ENCODE measurements at places on chromosomes 13 and 19. TPM values are rescaled to one million over a fixed set of nuclear protein-coding genes. Genes with fewer than 3 reads are reported as not detected.

The HCN2 gene
- total RNA-seq = 1.0 TPM

The SIGLEC11 gene
- not detected for total RNA-seq

The UBE2L5 gene
- not detected for total RNA-seq

The PDX1 gene
- not detected for total RNA-seq

The GIPC3 gene
- total RNA-seq = 1.4 TPM

DNA sequence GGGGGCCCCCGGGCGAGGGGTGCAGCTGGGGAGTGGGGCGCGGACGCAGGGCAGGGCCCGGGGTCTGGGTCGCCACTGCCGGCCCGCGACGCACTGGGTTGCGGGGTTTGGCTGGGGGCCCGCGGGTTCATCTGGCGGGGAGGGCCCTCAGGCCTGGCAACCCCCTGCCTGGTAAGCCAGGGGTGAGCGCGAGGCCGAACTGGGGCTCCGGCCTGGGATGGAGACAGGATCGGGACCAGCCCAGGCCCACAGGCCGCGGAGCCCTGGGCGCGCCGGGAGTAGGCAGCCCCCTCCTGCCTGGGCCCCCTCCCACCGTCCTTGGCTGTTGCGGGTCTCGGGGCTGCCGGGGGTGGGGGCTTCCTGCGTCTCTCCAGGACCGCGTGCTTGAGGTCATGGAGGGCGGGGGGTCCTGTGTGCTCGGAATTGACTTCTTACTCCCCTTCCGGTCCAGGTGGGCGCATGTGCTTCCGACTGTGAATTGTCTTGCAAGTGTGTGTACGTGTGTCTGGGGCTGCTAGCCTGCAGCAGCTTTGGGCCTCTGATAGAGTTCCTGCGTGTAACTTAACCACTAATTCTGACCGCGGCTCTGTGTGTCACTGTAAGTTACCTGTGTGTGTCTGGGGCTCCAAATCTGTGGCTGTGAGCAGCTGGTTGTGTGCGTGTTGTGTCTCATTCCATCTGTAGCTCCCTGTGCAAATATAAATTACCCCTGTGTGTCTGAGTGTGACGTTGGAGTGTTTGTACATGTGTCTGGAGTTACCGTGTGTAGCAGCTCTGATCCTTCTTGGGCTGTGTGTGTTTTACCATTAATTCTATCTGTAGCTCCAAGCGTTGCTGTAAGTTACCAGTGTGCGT is 751 bp downstream of the GRAMD1A start:
- peak overlapping the region; percentile 90 for H3K4me3 ChIP-seq
- no peaks in the 10 kb centered on the region for H3K27me3 ChIP-seq
- H3K36me3 ChIP-seq = peaks cover 25% of the 10 kb centered on the region
- peak overlapping the region; percentile 95 for H3K27ac ChIP-seq
- DNase-seq = peak; percentile 64

DNA sequence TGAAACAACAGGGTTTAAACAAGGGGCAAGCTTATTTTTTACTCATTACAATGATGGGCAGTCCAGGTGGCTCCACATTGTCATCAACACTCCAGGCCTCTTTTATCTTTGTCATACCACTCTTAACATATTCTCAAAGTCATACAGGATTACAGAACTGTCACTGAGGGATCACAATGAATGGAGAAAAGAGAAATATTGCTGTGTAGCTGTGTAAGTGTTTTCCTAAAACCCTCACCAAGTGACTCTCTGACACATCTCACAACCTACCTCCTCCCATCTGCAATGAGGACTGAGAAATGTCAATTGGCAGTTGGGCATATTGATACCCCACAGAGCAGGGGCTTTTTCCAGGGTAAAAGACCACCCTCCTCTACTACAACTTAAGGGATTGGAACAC is 562.1 kb downstream of the TBC1D4 start:
- no peaks in the 10 kb centered on the region for H3K36me3 ChIP-seq
- H3K4me1 ChIP-seq = no peaks in the 10 kb centered on the region
- no peak overlapping the region for H3K27ac ChIP-seq
- DNase-seq = no peak

DNA sequence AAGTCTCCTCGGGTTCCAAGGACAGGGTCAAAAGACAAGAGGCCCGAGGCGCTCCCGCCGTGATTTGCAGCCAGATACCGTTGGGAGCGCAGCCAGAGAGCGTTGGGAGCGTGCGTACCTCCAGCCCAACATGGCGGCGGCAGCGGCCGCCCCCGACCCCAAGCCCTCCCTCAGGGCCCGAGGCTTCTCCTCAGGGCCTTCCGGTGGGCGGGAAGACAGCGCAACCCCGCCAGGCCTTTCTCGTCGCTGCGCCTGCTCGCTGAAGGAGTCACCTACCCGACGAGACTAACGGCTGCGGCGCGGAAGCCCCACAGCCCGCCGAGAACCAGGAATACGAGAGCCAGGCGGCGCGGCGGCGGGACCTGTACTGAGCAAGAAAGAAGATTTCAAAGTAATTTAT is 3.2 kb upstream of the ZNF850 start:
- peaks cover 45% of the 10 kb centered on the region for H3K36me3 ChIP-seq
- H3K4me1 ChIP-seq = peaks cover 16% of the 10 kb centered on the region
- DNase-seq = no peak
- H3K27ac ChIP-seq = no peak overlapping the region

DNA sequence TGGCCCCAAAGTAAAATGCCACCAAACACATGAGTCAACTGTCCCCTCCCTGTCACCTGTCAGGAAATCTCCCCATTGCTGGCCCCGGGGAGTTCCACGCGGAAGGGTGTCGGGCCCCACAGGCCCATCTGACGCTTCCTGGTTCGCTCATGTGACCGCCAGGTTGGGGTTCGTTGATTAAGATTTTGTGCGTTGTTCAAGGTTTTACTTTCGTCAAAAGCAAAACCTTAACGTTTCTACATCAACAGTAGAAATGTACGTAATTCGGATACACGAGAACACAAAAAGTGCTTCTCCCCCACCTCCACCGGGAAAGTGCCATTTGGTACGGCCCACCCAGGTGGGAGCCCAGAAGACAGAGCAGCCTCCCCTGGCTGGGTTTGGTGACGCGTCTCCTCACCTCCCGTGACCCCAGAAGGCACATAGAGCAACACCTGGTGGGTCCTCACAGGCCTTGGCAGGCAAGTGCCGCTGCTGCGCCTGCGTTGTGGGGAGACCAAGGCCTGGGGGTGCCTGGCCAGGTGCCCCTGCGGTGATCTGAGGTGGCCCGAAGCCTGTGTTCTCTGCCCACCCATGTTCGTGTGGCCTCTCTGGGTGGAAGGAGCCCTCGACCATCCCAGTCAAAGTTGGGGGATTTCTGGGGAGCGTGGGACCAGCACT is 161.6 kb downstream of the KDM4B start:
- H3K36me3 ChIP-seq = peaks cover 8% of the 10 kb centered on the region
- H3K27me3 ChIP-seq = no peaks in the 10 kb centered on the region
- H3K27ac ChIP-seq = peak overlapping the region; percentile 93
- peaks cover 25% of the 10 kb centered on the region for H3K4me1 ChIP-seq

GRCh38 chr13:31891472-31891871 is 140.1 kb upstream of the FRY start:
- no peak overlapping the region for H3K4me3 ChIP-seq
- H3K27ac ChIP-seq = no peak overlapping the region
- H3K4me1 ChIP-seq = no peaks in the 10 kb centered on the region

- H3K27me3 ChIP-seq = peaks cover 32% of the 10 kb centered on the region
- DNase-seq = peak; percentile 79
- no peaks in the 10 kb centered on the region for H3K36me3 ChIP-seq
- no peak overlapping the region for H3K4me3 ChIP-seq
- no peak overlapping the region for H3K27ac ChIP-seq
- H3K4me1 ChIP-seq = peaks cover 13% of the 10 kb centered on the region
These were observed 40.3 kb downstream of the DEDD2 start for GRCh38 chr19:42176990-42177685.

- no peaks in the 10 kb centered on the region for H3K27me3 ChIP-seq
- H3K4me3 ChIP-seq = no peak overlapping the region
- H3K36me3 ChIP-seq = no peaks in the 10 kb centered on the region
- DNase-seq = no peak
- no peak overlapping the region for H3K27ac ChIP-seq
These were observed 593.0 kb downstream of the UQCRFS1 start for GRCh38 chr19:28619816-28620429.

DNA sequence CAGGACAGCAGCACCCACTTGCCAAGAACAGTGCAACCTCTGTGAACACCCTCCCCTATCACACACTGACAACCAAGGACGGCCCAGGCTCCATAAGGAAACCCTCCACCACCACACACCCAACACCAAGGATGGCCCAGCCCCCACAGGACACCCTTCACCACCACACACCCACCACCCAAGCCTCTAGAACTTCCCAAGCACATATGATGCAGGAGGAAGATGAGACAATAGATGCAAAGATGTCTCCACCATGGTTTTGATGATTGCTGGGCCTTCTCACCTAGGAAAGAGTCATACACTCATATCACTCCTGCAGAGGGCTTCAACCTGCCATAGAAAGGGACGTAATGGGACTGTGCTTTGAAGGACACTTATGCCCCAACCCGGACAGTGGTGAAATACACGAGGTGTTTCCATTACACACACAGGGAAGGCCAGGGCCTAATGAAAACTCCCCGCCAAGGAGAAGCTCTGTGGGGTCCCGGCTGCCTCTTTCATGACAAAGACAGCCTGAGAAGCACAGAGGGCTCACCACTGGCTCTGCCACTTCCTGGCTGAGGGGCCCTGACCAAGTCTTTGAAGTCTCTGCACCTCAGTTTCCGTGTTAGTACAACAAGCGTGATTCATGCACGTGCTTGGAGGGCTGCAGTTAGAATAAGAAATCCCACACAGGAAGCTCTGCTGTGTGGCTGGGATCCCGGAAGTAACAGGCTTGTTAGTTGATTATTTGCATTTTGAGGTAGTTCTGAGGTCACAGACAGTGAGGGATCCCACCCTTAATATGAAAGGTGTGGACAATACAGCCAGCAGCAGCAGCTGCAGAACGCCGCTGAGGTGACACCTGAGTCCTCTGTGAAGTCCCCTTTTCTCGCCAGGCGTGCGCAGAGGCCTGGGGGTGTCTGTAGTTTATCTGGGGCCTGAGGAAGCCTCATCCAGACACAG is 61.9 kb upstream of the ATP12A start:
- peak overlapping the region; percentile 81 for H3K27ac ChIP-seq
- no peaks in the 10 kb centered on the region for H3K36me3 ChIP-seq
- H3K4me3 ChIP-seq = peak overlapping the region; percentile 43
- peak; percentile 76 for DNase-seq

GRCh38 chr13:76969488-76970365 is 21.4 kb downstream of the ACOD1 start:
- peaks cover 2% of the 10 kb centered on the region for H3K4me1 ChIP-seq
- H3K36me3 ChIP-seq = no peaks in the 10 kb centered on the region

- DNase-seq = peak; percentile 70
- H3K36me3 ChIP-seq = peaks cover 3% of the 10 kb centered on the region
- no peak overlapping the region for H3K4me3 ChIP-seq
These were observed 44.0 kb downstream of the KLF2 start for GRCh38 chr19:16368385-16369305.

DNA sequence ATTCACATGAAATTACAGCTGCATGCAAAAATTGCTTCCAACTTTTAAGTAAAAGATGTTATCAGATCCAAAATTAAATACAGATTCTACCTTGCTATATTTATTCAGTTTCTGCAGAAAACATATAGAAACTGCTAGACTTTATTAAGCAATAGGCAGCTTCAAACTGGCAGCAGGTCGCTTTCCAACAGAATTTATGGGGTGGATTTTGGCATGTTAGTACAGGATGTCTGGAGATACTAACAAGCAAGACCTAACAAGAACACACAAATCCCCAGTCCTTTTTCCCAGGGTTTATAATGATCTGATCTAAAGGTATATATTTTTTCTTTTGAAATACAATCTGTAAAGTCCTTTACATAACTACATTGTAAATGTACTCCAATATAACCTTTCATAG is 27.5 kb downstream of the TBC1D4 start:
- no peak for DNase-seq
- H3K4me3 ChIP-seq = no peak overlapping the region
- no peak overlapping the region for H3K27ac ChIP-seq
- peaks cover 1% of the 10 kb centered on the region for H3K4me1 ChIP-seq

DNA sequence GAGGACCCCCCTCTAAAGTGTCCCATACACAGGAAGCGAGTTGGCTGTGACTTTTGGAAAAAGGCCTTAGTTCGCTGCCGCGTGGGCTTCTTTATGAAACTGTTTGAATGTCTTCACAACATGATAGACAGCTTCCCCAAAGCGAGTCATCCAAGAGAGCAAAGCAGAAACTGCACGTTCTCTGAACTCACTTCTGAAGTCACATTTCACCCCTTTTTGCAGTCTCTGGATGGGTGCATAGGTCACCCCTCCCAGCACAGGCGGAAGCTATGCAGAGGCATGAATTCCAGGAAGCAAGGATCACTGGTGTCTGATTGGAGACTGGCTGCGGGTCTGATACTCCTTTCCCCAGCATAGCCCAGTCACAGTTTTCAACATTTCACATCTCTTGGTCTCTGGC is 10.6 kb downstream of the GPI start:
- DNase-seq = no peak
- H3K27me3 ChIP-seq = no peaks in the 10 kb centered on the region
- no peak overlapping the region for H3K4me3 ChIP-seq
- no peak overlapping the region for H3K27ac ChIP-seq
- H3K4me1 ChIP-seq = peaks cover 20% of the 10 kb centered on the region

DNA sequence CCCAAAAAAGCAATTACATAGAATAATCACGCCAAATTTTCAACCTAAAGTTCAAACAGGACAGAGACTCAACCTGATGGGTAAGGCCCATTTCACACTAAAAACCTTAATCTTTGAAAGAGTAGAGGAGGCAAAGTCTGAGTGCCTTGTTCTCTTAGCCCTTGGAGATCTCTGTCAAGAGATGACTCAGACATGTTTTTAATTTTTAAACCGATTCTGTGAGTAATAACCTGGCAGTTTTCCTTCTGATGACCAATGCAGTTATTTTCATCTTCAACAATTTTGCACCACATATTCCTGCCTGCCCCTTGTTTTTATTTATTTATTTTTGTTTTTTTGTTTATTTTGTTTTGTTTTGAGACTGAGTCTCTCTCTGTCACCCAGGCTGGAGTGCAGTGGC is 11.5 kb upstream of the TNFSF9 start:
- no peaks in the 10 kb centered on the region for H3K36me3 ChIP-seq
- H3K27me3 ChIP-seq = no peaks in the 10 kb centered on the region
- H3K27ac ChIP-seq = no peak overlapping the region
- DNase-seq = no peak

- peaks cover 20% of the 10 kb centered on the region for H3K36me3 ChIP-seq
- no peak overlapping the region for H3K27ac ChIP-seq
- no peak for DNase-seq
These were observed 17.1 kb downstream of the ELAVL1 start for GRCh38 chr19:7988307-7988706.

DNA sequence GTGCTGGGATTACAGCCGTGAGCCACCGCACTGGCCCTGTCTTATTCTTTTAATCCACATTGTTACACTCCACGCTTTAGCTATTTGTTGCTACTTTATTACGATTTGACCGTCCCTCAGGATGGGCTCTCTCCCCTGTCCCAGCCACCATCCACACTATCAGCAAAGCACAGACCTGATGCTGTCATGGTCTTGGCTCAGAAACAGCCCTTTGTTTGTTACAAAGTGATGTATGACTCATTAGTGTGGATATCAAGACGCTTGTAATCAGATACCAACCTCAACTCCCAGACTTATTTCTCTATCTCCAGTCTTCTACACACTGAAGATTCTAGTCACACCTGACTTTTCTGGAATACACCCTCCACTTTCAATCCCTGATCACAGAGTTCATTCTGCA is 84.6 kb upstream of the FREM2 start:
- no peak overlapping the region for H3K27ac ChIP-seq
- H3K4me3 ChIP-seq = no peak overlapping the region
- no peaks in the 10 kb centered on the region for H3K36me3 ChIP-seq
- no peak for DNase-seq
- peaks cover 10% of the 10 kb centered on the region for H3K27me3 ChIP-seq
- no peaks in the 10 kb centered on the region for H3K4me1 ChIP-seq

- H3K4me1 ChIP-seq = peaks cover 29% of the 10 kb centered on the region
- peak overlapping the region; percentile 98 for H3K27ac ChIP-seq
- DNase-seq = no peak
These were observed 216 bp downstream of the SUGP2 start for GRCh38 chr19:19033176-19033425.
